ENCODE measurements at places on chromosomes 16 and 17.

GRCh38 chr16:76797457-76797856 lies 393.5 kb upstream of the MON1B start:
- no peak for DNase-seq

- DNase-seq: no peak
Measured at GRCh38 chr16:89094880-89095258, 1.2 kb downstream of the ACSF3 start.

- DNase-seq: peak; percentile 29
Measured at GRCh38 chr17:63622574-63623390, 565 bp downstream of the MAP3K3 start.

DNA sequence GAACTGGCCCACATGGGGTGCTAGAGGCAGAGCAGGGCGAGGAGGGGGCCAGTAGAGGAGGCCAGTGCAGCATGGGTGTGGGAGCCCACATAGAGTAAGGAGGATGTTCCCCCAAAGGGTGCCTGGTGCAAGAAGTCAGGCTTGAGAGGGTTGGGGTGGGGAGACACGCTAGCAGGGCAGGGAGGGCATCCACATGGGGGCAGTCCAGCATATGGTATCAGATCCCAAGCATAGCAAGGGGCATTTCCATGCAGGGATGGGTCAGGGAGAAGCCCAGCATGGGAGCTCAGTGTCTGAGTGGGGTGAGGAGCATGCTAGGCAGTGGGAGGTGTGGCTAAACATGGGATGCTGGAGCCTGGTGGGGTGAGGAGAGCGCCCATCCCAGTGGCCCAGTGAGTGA lies 213.7 kb downstream of the COPRS start:
- no peak for DNase-seq

DNA sequence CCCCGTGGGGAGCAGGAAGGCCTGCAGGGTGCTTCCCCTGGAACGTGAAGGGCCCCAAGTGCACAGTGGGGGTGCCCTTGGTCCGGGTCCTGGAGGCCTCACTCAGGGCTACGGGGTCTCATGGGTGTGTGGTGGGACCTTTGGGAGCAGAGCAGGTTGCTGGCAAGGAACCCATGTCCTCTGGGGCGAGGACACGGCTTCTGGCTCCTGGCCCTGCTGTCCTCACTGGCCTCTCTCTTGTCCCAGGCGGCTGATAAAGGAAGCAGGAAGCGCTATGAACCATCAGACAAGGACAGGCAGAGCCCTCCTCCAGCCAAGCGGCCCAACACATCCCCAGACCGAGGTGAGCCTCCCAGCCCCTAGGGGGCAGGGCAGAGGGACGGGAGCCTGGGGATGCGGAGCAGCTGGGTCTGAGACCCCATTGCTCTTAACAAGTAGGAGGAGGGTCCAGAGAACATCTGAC lies 9.8 kb upstream of the IL17C start:
- DNase-seq: no peak

GRCh38 chr17:76261421-76262215 lies 3.5 kb upstream of the UBALD2 start:
- DNase-seq: no peak

DNA sequence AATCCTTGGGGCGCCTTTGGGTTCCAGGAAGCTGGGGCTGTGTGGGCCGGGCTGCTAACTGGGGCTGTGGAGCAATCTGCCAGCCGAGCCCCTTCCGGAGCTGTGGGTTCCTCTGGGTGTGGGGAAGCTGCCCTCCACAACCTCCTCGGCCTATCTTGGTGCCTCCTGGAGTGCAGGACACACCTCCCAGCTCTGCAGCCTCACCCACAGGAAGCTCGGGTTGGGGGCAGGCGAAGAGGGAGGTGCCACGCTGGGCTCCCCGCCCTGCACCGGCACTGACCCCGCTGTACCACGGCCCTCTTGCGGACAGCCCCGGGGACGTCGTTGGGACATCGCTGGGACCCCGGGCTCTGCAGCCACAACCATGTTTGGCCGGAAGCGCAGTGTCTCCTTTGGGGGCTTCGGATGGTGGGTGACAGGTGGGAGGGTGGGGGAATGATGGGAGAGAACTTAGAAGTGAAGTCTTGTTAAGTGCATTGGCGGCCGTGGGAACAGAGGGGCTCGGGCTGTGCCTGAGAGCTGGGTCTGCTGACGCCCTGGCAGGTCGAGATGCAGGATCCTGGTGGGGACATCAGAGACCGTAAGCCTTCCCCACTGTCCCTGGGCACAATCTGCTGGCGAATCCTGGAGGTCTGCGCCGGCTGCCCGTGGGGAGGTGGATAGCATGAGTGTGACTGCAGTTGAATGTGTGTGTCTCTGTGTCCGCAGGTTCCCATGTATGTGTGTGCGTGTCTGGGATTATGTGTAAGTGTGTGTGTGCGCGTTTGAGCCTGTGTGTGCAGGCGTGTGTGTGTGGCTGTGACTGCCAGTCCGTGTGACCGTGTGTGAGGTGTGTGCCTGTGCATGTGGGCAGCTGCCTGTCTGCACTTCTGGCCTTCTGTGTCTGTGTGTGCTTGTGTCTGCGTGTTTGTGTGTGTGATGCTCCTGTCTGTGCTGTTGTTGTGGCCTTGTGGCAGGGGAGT lies at the start of gene RAP1GAP2:
TSS of gene RAP1GAP2 (plus strand) at position 275 of the 962 bp plus-strand sequence. CDS start at position 365, 90 bp downstream.
- peak; percentile 35 for DNase-seq

DNA sequence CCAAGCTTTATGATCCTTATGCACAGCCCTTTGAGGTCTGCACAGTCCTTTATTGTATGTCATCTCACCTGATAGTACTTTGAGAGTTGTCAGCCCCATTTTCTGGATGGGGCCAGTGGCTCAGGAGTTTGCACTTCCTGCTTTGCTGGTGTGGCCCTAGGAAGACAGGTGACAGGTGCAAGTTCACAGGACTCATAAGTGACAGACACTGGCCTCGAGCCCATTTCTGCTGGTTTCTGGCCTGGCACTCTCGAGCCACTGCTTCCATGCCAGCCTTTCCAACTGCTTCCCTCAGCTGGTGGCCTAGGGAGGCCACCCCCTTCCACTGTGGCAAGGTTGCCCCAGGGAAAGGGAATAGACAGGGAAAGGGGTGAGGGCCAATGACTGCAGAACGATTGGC lies 84.4 kb upstream of the CCL1 start:
- DNase-seq: no peak

DNA sequence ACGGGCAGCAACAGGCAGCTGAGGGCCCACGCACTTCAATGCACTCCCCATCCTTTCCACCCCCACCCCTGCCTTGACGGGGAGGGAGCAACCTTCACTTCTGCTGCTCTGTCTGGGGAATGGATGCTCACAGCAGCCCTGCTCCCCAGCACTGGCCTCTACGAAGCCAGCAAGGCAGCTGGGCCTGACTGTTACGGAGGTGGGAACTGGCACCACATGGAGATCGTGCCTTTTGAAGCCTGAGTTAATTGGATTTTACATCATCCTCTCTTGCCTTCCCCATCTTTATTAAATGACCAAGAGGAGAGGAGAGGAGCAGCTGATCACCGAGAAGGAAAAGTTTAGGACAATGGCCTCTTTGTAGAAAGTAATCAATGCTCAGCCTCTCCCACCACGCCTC lies 187.0 kb upstream of the RPL38 start:
- no peak for DNase-seq

- DNase-seq: no peak
Measured at GRCh38 chr17:35548208-35548810, 10.8 kb upstream of the SLFN12L start.

DNA sequence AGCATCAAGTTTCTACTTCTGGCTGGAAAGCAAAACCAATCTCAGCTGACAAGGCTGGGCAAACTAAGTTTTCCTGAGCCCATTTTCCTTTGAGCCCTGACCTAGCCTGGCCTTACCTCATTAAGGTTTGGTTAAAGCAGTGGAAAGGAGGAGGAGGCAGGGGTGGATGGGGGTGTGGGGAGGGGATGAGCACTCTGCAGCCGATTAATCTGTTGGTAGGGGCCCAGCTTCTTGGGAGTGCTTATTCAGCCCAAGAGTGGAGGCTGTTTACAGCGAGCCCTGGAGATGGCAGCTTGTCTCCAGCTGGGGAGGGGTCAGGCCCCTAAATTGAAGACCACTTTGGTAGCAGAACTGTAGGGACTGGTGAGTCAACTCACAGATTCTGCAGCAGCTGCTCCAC lies 12.0 kb downstream of the SMCR8 start:
- DNase-seq: no peak

DNA sequence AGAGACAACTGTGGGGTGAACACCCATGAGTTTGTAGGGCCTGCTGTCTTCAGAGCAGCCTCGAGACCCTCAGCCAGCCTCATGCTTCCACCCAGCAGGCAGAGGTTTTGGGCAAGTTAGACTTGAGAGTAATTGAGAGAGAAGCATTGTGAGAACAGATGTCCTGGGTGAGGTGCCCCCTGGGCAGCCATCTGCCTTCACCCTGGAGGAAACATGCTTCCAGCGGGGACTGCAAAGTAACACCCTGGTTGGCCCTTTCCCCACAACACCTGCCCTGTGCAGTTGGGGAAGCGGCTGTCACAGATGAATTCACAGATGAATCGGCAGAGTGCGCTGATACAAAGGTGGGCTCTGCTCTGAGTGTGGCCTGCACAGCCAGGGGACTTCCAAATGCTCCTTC lies 23.4 kb downstream of the ATPAF2 start:
- no peak for DNase-seq

DNA sequence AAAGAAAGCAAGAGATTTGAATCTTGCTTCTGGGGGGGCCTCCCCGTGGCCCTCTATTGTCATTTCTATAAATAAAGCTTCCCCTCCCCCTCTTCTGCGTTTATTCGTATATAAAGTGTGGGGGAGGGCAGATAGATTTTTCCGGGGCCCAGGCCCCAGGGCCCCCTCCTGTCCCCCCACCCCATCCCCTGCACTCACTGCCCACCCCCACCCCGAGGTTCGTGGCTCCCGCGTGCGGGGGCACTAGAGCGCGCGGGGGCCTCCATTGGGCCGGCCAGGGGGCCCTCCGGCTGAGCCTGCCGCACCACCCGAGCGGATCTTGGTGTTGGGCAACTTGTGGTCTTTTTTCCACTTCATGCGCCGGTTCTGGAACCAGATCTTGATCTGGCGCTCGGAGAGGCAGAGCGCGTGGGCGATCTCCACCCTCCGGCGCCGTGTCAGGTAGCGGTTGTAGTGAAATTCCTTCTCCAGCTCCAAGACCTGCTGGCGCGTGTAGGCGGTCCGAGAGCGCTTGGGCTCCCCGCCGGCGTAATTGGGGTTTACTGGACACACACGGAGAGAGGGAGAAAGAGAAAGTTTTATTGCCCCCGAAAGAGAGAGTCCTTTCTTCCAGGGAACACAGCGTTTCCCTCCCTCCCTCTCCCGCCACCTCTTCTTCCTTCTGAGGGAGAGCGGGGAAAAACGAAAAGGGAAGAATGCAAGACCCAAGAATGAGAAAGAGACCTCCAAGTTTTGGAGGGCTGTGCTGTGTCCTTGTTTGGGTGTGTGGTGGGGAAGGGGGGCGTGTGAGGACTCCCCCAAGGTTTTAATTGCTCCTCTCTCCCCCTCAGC lies 1.5 kb downstream of the HOXB4 start:
- no peak for DNase-seq

DNA sequence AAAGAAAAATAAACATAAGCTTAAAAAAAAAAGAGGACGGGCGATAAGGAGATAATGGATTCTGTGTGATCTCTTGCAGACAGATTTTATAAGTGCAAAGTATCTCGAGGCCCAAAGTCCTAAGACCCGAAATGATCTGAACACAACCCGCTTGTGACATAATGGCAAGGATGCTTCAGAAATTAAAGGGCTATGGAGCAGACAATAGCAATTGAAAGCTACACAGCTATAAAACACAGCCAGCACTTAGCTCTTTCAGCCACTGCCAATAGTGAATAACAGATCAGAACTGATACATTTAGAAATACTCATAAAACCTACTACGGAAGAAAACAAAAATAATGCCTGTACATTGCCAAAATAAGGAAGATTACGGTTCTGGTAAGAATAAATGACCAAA lies 117.5 kb downstream of the ZFHX3 start:
- DNase-seq: no peak

- no peak for DNase-seq
Measured at GRCh38 chr17:1197781-1198490, 18.2 kb upstream of the ABR start.

- no peak for DNase-seq
Measured at GRCh38 chr17:2954898-2955445, 108.4 kb downstream of the OR1D5 start.

DNA sequence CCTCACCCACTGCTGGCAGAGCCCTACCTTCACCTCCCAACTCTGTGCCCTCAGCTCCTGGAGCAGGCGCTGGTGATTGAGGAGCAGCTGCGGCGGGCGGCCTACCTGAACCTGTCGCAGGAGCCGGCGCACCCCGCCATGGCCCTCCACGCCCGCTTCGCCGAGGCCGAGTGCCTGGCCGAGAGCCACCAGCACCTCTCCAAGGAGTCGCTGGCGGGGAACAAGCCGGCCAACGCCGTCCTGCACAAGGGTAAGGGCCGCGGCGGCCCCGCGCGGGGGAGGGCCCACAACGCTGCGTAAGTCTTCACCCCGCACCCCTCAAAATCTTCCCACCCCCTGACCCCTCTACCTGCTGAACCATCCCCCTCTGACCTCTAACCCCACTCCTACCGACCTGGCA lies 7.0 kb downstream of the RNF227 start:
- DNase-seq: no peak
